NCI-H1417 treated with DMSO at 0.1 percent for 48 hours (cell line): ENCODE measurements at places on chromosomes 6 and 20.

DNA sequence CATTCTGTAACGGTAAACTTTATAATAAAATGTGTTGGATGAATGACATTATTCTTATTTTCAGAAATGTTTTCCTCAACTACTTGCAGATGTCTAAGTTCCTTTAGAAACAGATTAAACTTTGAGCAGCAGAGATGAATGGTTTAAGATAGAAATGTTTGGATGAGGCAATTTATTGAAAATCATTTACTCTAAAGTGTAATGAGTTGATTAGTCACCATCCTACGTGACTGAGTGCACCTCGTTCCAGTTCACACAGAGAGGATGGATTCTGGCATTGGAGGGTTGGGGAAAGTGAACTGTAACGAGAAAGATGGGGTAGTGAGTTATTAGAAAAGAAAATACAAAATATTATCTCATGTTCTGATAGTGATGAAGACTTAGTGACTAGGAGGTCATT is 28.7 kb downstream of the SMPDL3A start:
- no peak for DNase-seq

DNA sequence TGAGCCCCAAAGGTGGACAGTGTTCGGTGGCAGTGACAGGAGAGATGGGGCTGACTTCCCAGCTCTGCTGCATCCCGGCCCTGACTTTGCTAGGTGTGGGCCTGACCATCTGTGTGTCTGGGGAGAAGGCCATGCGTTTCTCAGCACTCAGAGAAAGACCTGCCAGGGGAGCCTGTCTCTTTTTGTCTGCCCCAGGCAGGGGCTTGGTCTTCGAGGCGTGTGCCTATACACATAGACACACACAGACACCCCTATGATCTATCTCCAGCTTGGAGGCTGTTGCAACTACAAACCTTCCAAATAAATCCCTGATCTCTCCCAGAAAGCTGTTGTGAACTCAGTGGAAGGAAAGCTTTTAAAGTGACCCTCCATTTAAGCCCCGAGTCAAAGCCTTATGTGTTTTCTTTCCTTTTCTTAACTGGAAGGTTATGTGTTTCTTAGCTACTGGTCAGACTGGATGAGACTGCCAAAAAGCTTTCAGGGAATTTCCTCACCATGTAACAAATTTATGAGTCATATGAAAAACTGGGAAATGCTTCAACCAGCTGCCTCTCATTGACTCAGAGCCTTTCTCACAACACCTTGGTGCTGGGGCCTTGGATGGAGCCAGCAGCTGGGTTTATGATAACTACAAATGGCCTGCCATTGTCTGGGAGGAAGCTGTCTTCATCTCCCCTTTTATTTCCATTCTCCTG is 102.6 kb downstream of the CDC5L start:
- DNase-seq, result no peak

GRCh38 chr6:90445533-90446108 is 141.3 kb downstream of the MAP3K7 start:
- DNase-seq, result no peak

DNA sequence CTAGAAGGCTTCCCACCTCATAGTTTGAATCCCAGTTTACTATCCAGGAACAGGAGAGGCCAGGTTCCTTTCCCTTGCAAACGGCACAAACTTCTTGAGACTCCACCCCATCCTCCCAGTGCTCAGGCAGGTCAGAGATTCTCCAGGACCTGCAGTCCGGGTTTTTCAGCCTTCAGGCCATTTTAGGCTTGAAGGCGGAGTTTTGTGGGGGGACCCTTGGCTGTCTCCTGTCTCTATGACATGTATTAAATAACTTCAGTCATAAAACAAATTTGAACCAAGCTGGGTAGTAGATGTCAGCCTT is 230.1 kb downstream of the NFATC2 start:
- DNase-seq, result no peak

- DNase-seq, result no peak
These were observed 5.2 kb downstream of the FOXO3 start for GRCh38 chr6:108565893-108566292.

- no peak for DNase-seq
These were observed 3.9 kb downstream of the ETV7 start for GRCh38 chr6:36383606-36384005.

GRCh38 chr6:108795814-108796213 is 52.4 kb upstream of the ARMC2 start:
- no peak for DNase-seq

DNA sequence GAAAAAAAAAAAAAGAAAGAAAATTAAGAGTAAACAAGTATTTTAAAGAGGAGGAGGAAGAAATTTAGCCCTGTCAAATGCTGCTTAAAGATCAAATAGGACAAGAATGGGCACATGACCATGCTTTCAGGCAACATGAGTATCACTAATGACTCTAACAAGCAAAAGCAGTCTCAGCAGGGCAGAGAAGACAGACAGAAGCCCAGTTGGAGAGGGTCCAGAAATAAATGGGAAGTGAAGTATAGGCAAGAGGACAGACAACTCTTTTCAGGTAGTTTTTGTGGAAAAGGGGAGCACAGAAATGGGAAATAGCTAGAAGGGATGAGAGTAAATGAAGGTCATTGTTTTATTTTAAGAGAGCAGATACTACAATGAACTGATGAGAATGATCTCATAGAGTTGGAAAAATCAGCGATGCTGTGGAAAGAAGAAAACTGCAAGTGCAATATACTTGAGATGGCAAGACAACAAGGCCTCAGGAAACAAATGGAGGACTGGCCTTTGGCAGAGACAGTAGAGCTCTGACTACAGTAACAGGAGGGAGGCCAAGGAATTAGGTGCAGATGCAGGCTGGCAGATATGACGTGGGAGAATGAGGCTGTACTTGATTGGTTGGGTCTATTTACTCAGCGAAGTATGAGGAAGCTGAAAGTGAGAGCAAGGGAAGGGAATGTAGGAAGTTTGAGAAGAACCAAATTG is 40.3 kb downstream of the KIF6 start:
- DNase-seq, result no peak

DNA sequence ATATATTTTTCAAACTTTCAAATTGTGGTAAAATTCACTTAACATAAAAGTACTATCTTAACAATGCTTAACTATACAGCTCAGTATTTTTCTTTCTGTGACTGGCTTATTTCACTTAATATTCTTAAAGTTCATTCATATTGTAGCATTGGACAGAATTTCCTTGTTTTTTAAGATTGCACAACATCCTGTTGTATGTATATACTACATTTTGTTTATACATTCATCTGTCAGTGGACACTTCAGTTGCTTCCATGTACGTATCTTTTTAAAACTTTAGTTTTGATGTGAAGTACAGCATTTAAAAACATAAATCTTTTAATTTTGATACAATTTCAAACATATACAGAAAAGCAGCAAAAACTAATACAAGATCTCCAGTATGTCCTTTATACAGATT is 220.7 kb downstream of the ZFAND3 start:
- DNase-seq, result no peak

GRCh38 chr6:140181876-140182275 is 807.4 kb upstream of the CITED2 start:
- no peak for DNase-seq

DNA sequence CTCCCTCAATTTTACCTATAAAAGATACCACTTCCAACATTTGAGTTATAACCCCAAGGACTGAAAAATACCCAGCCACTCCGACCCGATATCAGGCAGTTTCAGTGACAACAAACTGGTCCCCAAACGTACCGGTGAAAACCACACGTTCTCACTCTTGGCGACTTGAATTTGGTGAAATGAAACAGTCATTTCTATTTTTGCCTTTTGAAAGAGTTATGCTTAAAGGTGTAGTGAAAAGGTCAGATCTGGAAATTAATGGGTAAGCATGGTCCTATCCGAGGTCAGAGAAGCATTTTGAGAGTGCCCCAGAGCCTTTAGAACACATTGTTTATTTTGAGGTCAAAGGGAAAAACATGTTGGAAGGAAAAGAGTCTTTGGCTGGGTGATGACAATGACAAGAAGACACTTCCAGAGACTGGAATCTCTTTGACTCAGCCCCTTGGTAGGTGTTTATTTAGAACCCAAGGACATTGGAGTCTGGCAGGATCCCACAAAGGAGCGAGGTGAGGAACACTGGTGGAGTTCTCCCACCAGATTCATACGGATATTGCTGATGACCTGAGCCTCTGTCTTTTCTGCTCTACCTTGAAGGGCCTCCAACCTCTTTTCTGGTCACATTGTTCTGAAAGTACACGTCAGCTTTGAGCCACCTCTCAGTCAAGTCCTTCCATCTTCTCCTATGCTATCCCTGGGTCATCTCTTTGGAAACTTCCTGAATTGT is 235.0 kb downstream of the GMPR start:
- DNase-seq, result no peak

DNA sequence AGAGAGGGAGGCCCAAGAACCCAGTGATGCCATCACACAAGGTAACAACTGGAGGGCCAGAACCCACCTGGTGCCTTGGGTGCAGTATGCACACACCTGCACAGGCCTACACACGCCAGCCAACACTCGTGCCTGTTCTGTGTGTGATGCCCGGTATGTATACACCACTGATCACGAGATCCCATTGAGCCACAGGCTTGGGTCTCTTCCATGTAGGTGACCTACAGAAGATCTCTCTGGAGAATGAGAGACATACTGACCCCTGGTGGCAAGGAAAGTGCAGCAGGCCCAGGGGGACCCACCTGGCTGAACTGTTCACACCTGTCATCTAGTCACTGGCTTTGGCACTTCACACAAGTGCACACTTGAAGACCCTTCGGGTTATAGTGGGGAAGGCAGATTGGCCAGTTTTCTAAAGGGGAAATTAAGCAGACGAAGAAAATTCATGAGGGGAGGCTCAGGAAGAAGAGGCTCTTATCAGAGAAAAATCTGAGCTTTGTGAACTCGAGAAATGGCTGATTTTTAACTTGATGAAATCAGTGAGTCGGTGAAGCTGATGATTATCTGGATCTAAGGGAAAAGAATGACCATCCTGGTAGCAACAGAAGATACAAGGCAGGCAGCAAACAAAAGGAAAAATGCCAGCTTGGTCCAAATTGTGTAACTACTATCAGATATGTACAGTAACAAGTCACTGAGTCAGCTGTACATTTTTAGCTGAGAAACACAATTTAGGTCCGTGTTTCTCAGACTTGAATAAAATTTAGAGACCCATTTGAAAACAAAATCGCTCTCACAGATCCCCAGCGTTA is 69.1 kb upstream of the PBOV1 start:
- peak; percentile 26 for DNase-seq

- no peak for DNase-seq
These were observed 4.5 kb downstream of the GJA1 start for GRCh38 chr6:121439926-121440325.

- DNase-seq, result no peak
These were observed 53.4 kb downstream of the CD40 start for GRCh38 chr20:46171476-46171875.

- DNase-seq, result no peak
These were observed 28.3 kb downstream of the MAS1 start for GRCh38 chr6:159919011-159919511.

DNA sequence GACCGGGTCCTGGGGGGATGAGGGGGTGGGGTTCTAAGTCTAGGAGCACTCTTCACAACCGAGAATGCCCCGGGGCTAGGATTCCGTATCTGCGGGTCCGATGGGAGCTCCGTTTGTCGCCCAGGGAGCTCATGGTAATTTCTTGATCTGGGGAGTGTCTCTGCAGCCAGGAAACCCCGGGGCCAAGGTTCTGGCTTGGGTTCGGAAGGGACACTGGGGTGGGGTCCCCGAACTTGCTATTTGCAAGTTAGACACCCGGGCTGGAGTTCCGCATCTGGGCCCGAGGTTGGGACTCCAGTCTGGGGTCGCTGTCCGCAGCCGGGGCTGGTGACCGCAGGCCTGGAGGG is 397 bp downstream of the PEDS1 start:
- DNase-seq, result no peak

GRCh38 chr6:108733706-108734265 is 114.4 kb upstream of the ARMC2 start:
- DNase-seq, result peak; percentile 2

GRCh38 chr20:16415071-16416053 is 157.9 kb downstream of the KIF16B start:
- DNase-seq, result no peak

- no peak for DNase-seq
These were observed 39.6 kb upstream of the TNFAIP3 start for GRCh38 chr6:137827411-137827940.

DNA sequence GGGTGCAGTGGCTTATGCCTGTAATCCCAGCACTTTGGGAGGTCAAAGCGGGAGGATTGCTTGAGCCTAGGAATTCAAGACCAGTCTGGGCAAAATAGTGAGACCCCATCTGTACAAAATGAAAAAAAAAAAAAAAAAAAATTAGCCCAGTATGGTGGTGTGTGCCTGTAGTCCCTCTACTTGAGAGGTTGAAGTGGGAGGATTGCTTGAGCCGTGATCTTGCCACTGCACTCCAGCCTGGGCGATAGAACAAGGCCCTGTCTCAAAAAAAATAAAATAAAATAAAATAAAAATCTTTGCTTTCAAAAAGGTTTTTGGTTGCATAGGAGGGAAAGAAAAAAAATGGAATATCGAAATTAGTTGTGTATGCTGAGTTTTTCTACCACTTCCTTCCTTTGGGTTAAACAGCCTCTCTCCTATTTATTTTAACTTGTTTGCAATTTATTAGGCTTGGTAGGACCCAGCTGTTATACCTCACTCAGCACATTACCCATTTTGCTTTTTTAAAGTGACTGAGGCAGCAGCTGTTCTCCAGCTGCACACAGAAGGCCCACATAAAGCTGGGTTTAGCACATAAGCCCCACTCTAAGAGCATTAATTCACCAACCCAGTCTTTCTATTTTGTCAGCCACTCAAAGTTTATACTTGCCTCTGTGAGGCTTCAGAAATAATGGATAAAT is 152.3 kb downstream of the ZFAND3 start:
- no peak for DNase-seq

GRCh38 chr6:72621291-72622093 is at the start of gene KCNQ5:
KCNQ5 (plus strand) TSS chr6:72622064.
- DNase-seq, result no peak

- no peak for DNase-seq
These were observed 1009.3 kb downstream of the GRIK2 start for GRCh38 chr6:102402635-102403329.

DNA sequence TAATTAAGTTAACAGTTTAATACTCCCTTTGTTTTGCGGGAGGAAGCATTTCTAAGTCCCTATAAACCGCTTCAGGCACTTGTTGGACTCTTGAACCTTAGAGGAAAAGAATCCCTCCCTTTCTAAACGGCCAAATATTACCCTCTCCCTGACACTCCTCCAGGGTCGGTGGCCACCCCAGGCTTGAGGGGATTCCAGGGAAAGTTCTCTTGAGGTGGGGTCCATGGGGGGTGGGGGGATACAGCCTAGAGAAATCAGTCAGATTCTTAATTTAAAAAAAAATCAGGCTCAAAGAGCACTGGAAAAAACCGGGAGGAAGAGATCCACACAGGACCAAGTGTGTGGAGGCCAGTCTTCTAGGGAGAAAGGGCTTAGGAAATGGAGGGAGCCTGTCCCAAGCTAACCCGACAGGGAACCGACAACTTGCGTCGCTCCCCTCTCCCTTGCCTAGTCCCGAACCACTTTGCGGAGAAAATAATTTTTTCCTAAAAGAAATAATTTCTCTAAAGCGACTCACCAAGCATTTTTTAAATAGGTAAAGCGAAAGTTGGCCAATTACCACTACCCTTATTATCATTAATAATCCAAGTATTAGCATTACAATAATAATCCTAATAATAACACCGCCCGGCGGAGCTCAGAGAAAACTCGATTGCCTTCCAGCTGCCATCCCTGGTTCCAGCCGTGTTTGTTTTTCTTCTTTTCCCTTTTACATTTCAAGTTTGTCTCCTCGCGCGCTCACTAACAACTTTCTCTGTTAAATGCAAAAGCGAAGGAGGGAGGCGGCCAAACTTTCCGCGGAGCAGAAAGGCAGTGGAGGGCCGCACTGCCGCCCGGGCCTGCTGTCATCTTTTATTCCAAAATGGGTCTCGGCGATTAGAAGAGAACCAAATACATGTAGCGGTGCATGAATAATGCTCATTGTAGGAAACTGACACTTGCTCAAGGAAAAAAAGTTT is 4.8 kb downstream of the NR2E1 start:
- no peak for DNase-seq
